Stimulated activated CD4-positive, alpha-beta T cell treated with anti-CD3 and anti-CD28 coated beads, Interleukin-1b, Interleukin-23, amount 100 ng/mL, for 1 hour (primary cell): ENCODE measurements at places on chromosomes 12 and 14.

GRCh38 chr12:48859607-48860006 lies 6.1 kb downstream of the RND1 start:
- DNase-seq: no peak

DNA sequence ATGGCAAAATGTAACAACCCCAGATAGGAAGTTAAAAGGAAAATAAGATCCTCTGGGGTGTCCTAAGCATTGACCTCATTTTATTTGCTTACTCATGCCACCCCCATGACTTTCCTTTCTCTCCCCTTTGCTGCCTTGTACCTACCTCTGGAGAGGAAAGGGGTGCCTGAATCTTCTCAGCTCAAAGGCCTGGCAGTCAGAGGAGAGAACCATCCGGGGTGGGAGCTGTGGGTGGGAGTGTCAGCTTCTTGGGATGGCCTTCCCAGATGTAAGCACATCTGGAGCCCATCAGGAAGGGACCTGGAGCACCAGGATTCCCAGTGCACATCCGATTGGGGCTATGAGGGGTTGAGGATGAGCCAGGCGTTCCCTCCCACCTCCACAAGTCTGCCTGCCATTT lies 5.2 kb upstream of the ITGA5 start:
- no peak for DNase-seq

- no peak for DNase-seq
Measured at GRCh38 chr12:6262211-6262610, 48.3 kb upstream of the PLEKHG6 start.

DNA sequence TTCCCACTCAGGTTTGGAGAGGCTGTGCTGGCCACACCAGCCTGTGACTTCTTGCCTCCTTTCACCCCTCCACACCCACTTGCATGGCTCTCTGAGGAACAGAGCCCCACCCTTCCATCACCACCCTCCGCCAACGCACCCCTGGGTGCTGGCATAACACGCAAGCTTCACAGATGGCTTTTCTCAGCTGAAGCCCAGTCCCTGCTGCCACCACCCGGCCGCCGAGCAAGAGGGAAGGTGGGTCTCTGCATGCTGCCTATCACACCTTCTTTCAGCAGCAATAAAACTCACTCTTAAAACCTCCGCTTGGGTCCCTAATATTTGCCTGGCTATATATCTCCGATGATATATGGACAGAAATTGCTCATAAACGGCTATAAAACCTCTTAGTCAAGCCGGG lies 41.6 kb downstream of the SMUG1 start:
- DNase-seq: no peak

DNA sequence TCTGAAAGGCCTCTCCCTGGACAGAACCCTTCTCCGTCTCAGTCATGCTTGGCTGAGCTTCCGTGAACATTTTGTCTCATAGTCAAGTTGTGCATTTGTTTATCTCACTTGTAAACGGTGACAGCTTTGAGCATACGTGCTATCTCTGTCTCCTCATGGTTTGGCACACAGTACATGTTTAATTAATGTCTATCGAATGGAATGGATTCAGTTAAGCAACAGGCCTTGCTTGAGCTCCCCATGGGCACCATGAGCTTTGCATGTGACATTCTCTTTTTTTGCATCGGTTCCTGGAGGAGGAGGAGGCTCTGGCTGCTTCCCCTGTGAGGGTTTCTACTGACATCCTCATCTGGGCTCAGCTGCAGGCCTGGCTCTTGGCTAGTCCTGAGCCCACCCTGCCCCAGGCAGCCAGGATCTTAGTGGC lies 80.0 kb downstream of the PRIMA1 start:
- no peak for DNase-seq

- no peak for DNase-seq
Measured at GRCh38 chr14:59510001-59510400, 25.7 kb downstream of the JKAMP start.

DNA sequence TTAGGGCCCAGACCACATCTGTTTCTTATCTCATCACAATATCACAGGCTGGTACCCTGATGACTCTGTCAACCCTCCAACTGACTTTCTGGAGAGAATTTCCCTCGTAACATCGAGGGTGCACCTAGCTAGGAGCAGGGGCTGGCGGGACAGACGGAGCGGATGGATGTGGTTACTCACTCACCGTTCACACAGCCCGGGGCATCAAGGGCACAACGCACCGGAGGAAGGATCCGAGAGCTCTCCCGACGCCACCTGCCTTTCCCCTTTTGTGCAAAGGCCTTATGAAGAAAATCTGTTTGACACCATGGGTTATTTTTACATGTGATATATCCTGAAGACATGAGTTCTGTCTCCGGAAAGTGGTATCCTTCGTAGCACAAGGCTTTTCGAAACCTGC lies 31.4 kb downstream of the SLC15A4 start:
- DNase-seq: no peak

- no peak for DNase-seq
Measured at GRCh38 chr12:30952015-30952414, 25.5 kb downstream of the TSPAN11 start.

DNA sequence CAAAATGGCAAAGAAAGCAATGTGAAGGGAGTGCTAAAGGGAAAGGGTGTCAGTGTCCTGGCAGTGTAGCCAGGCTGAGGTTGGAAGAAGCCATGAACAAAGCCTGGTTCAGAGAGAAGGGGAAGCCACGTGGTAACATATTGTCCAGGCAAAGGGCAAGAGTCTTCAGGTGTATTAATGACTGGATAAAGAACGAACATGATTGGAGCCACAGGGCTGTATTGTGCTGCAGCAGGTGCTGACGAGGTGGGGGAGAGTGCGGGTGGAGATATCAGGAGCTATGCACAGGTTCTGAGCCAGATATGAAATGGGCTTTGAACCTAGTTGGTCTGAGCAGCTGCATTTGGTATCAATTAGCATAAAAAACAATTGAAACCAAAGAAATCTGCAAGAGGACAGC lies 18.6 kb upstream of the EMP1 start:
- DNase-seq: no peak

DNA sequence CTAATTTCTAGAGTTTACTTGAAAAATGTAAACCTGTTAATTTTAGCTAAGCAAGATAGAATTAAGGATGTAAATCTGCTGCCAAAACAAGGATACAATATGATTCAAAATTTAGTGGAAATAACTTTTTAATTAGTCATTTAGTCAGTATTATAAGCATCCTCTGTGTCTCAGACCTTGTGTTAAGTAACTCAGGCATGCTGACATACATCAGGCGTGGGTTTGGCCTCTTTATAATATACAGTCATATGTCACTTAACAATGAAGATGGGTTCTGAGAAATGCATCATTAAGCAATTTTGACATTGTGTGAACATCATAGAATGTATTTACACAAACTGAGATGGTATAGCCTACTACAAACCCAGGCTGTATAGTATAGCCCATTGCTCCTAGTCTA lies 386.9 kb downstream of the ZFP36L1 start:
- DNase-seq: no peak

- DNase-seq: no peak
Measured at GRCh38 chr12:129201029-129201428, 347.8 kb downstream of the GLT1D1 start.

DNA sequence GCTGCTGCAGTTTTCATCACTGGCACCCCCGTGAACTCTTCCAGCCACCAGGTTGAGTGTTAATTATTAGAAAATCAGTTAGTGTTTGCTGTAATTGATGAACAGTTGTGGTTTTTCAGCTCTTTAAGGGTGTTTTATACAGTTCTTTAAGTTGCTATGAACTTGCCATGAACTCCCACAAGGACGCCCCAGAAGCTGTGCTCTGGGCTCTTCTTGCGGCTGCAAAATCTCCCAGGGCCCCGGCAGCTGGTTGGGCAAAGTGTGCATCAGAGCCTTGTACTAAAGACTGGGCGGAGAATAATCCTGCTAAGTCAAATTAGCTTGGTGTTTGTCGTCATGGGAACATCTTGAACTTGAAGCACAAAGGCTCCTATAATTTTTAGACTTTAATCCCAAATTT lies 82.2 kb downstream of the EML1 start:
- no peak for DNase-seq

DNA sequence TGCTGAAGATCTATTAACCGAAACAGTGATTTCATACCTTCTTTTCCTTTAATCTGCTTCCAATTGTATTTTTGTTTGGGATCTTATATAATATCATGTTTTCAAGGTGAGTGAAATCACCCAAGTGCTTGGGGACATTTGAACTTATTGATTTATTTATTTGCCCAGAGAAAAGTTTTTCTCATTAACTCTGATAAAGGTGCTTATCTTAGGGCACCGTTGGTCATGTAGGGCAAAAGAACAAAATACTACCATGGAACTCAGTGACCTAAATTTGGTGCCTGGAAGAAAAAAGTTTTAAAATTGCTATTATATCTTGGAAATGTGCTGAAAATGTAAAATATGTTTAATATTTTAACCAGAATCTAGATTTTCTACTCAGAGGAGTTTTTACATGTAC lies 207.4 kb upstream of the NPAS3 start:
- no peak for DNase-seq

DNA sequence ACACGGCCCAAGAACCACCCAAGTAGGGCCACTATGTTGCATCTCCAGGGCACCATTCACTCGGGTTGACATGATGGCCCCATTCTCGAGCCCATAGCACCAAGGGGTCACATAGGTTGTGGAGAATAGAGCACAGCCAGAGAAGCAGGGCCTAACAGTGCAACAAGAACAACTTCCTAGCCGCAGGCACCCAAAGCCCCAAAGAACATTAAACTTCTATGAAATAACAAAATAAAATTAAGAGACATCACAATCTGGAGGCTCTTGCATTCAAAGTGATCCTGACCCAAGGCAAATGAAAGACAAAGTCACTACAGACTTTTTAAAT lies 1.9 kb downstream of the KRT4 start:
- DNase-seq: no peak

DNA sequence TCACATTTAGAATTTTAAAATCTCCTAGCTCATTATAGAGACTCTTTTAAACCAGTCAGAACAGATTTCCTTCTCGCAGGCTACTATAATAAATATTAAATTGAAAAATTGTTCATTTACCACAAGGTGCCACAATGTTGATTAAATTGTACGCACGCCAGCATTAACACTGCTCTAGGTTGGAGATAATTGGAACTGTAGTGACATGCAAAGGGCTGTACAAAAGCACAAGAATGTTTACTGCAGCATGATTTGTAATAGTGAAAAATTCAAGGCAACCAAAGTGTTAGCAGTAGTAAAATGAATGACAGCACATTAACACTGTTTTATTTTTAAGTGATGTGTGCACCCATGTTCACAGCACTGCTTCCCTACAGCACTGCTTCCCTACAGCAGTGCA lies 52.5 kb downstream of the TMEM132D start:
- DNase-seq: no peak

DNA sequence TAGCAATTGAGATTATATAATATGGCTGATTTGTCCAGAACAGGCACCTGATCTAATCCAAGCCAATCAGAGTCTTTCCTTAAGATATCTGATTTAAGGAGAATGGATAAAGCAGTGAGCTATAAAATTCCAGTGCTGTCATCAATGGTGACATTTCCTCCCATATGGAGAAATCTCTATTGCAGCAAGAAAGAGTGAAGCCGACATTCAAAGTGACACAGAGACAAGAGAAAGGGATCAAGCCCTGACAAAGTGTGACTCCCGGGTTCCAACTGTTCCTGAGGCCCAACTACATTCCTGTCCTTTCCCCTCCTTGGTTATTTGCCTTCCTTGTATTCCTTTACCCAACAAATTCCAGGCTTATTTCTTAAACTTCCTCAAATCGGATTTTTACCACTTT lies 430.0 kb upstream of the SOX5 start:
- DNase-seq: no peak

GRCh38 chr14:79788346-79788745 lies 423.0 kb downstream of the DIO2 start:
- no peak for DNase-seq
